ENCODE measurements at places on chromosomes 16 and 17.
A peak's percentile ranks its signal among the peaks of the same experiment; 100 is the strongest.

GRCh38 chr17:27588354-27588753 lies 42.6 kb upstream of the LGALS9 start:
- no peak for DNase-seq

DNA sequence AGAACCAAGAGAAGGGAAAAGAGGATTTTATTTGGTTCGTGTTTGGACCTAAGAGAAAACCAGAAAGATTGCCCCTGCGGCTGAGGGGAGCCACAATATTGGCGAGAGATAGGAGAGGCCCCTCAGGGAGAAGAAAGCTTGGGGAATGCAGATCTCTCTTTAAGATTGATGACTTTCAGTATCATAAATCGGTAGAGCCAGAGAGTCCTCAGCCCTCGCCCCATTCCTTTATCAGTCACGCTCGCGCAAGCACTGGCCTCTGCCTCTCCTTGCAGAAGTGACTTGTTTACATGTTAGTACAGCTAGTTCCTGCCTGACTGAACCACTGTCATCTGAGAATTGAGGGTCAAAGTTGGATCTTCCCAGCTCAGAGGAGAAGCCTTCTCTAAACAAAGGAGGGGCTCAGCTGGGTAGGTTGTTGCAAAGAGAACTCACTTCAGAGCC lies 21.5 kb upstream of the KRT19 start:
- DNase-seq: peak; percentile 39

DNA sequence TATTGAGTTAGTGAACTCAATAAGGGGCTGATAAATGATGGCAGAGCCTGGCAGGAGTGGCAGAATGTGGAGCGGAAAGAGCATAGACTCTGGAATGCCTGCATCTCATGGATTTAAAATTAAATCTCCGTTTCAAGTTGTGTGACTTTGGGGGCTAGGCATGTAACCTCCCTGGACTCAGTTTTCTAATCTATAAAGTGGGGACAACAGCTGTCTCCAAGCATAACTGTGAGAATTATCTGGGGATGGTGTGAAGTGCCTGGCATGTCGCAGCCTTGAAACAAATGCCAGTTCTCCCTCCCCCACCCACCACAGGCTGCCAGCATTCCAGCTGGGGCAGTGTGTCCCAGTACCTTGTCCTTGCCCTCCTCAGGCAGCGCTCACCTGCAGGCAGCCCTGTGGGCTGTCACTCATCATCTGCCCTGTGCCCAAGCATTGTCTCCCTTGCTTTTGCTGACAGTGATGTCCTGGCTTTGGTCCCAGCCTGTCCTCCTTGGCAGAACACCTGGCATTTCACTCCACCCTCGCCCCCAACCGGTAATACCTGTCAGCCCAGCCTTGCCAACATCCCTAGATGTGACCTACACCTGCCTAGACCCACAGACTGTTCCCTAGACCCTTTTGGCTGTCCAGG lies 129.6 kb downstream of the MRM1 start:
- no peak for DNase-seq

GRCh38 chr17:73492821-73493814 lies 151.1 kb downstream of the SDK2 start:
- peak; percentile 4 for DNase-seq

DNA sequence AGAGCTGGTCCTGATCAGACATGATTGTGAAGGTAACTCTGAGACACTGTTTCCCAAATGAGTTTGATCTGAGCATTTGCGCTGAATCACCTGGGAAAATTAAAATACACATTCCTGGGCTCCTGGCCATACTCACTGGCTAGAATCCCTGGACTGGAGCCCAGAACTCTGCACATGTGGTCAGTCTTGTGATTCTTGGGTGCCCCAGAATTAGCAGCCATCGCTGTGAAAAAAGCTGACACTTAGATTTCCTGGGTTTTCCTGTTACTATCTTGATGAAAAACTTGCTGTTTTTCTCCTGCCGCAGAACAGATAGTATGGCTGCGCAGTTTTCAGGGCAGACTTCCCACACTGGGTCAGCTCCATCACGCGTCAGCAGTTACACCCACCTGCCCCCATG lies 24.6 kb downstream of the NECAB2 start:
- DNase-seq: peak; percentile 84

DNA sequence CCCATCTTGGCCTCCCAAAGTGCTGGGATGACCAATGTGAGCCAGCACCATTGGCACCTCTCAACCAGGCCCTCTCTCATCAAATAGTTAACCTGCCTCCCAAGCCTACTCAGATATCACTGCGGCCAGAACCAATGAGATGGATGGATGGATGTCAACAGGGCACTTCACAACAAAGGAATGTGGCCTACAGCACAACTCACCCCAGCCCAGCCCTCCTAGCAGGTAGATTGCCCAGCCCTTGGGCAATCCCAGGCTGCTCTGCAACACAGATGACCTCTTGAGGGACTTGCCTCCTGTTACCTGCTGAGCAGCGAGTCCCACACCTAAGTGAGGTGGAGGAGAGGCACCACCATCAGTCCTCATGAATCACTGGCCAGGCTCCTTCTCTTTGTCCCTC lies 22.6 kb upstream of the KIFC3 start:
- peak; percentile 93 for DNase-seq

DNA sequence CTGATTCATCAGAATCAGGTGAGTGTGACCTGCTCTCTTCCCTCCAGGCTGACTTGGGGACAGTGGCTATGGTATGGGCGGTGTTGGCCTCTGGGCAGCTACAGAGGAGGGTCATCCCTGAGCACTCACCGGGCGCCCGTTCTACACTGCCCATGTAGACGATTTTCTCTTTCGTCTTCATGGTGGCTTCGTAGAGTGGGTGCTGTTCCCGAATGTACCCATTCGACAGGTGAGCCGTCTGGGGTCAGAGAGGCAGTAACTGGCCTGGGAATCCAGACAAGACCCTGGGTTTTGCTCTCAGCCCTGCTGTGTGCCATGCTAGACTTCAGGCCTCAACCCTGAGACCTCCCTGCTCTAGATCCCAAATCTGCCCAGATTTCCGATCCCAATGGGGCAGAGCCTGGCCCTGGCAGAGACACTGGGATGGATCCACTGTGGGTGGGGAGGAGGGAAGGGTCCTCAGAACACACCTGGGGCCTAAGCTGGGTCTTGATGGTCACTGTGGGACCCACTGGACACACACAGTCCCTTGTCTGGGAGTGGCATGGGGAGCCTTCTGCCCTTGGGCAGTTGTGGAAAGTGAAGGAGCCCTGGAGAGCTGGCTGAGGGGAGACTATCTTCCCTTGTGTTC lies 13.2 kb downstream of the USP6 start:
- no peak for DNase-seq

GRCh38 chr17:69082696-69083095 lies 22.0 kb upstream of the ABCA9 start:
- no peak for DNase-seq

GRCh38 chr17:73703192-73703591 lies 58.9 kb upstream of the SDK2 start:
- no peak for DNase-seq

- no peak for DNase-seq
These were observed 105.2 kb downstream of the RBFOX1 start for GRCh38 chr16:7437843-7438242.

GRCh38 chr16:80056324-80056723 lies 455.8 kb upstream of the MAF start:
- DNase-seq: no peak

GRCh38 chr17:48804936-48805411 lies 12.1 kb downstream of the TTLL6 start:
- peak; percentile 63 for DNase-seq

- DNase-seq: peak; percentile 95
These were observed 3.7 kb downstream of the SOCS3 start for GRCh38 chr17:78356101-78356713.

DNA sequence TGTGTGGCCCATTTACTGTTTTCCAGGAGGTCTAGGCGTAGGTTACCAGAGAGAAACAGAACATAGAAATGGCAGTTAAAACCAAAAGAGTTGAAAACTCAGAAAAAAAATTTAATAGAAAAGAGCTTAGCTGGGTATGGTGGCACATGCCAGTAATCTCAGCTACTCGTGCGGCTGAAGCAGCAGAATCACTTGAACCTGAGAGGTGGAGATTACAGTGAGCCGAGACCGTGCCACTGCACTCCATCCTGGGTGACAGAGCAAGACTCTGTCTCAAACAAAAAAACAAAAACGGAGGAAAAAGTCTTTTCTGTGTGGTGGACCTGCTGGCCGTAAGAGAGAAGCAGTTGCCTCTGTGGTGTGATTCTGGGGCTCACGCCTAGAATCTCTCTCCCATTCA lies 35.8 kb downstream of the MRTFB start:
- DNase-seq: no peak

DNA sequence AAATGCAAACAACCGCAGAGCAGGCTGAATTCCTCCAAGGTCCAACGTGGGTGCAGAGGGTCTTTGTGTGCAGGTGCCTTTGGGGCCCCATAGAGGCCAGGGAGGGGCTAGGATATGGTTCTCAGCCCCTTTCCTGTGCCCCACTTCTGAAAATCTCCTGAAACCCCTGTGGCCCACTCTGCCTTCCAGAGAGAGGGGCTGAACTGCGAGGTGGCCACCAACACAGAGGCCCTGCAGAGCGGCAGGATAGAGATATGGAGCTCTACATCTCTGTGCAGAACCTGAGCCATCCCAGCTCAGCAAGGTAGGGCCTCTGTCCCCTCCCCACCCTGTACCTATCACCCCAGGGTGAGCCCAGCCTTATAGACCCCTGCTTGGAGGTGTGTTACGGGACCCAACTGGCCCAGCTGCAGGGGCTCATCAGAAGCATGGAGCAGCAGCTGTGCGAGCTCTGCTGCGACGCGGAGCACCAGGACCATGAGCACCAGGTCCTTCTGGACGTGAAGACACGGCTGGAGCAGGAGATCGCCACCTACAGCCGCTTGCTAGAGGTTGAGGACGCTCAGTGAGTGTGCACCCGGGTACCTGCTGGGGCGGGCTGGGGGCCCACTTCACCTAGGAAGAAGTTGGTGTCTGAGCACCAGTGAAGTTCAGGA lies 5.5 kb downstream of the USP6 start:
- no peak for DNase-seq

DNA sequence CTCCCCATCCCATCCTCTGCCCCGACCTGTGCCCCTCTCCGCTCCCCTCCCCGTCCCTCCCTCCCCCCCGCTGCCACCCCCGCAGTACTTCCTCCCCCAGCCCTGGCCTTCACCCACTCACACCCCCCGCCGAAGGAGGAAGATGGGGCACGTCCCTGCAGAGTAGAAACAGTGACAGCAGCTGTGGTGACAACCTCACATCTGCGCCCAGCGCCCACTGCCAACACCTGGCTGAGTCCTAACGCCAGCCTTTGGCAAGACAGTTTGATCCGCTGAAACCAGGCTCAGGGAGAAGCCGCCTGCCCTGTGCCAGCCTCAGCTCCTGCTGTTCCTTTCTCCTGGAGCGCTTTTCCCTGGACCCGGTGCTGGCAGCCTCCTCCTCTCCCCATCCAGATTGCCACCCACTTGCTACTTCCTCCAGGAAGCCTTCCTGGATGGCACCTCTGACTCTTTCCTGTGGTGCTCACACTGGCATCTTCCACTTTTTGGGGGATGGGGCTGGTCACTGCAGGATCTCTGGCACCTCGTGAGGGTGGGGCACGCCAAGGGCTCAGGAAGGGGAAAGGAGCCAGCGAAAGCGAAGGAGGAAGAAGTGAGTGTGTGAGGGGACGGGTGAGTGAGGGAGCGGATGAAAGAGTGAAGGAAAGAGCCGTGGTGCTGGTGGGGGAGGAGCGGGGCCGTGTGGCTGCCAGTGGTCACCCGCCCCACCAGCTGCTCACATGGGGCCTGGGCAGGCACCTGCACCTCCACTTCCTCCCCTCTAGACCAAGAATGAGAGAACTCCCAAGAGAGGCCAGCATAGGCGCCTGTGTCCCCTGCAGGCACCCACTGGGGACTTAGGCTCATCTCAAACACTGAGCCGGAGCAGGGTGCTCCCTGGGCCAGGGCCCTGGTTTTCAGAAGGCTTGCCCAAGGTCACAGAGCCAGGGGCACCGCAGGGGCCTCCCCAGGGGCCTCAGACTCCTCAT lies 27.0 kb downstream of the ZFPM1 start:
- no peak for DNase-seq

DNA sequence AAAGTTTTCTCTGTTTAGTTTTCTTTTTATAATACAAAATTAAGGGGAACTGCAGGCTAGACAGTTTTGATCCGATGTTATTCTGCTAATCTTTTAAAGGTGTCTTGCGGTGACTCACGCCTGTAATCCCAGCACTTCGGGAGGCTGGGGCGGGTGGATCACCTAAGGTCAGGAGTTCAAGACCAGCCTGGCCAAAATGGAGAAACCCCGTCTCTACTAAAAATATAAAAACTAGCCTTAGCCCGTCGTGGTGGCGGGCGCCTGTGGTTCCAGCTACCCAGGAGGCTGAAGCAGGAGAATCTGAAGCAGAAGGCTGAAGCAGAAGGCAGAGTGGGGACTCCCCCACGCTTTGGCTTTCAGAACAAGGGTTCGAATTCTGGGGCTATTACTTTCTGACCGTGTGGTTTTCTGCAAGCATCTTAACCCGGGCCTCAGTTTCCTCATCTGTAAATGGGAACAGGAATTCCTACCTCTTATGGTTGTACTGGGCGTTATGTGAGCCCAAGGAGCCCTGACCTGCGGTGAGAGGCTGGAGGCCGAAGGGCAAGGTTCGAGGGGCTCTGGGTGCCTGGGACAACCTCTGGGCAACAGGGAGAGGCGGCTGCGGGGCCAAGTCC lies 1.2 kb upstream of the KATNB1 start:
- DNase-seq: no peak

DNA sequence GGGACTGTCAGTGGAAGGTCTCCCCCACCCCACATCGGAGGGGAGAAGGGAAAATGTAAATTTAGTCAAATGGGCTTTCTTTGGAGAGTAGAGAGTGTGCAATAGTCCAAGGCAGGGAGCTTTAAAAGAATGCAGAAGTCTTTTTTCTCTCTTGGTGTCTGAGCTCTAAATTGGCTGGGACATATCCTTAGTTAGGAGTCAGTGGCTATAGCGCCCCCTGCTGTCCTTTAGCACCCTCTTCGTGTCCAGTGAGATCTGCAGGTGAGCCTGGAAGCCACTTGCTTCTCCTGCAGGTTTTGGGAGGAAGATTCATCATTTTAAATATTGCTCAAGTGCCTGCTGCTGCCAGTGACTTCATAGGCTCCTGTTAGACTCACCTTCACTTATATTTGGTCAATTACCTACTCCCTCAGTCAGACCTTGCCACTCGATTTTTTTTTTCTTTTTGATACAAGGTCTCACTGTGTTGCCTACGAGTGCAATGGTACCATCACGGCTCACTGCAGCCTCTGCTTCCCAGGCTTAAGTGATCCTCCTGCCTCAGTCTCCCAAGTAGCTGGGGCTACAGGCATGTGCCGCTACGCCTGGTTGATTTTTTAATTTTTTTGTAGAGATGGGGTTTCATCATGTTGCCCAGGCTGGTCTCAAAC lies 174.8 kb downstream of the PRKCB start:
- DNase-seq: peak; percentile 71

- no peak for DNase-seq
These were observed 27.4 kb upstream of the SLC38A10 start for GRCh38 chr17:81322271-81323082.

DNA sequence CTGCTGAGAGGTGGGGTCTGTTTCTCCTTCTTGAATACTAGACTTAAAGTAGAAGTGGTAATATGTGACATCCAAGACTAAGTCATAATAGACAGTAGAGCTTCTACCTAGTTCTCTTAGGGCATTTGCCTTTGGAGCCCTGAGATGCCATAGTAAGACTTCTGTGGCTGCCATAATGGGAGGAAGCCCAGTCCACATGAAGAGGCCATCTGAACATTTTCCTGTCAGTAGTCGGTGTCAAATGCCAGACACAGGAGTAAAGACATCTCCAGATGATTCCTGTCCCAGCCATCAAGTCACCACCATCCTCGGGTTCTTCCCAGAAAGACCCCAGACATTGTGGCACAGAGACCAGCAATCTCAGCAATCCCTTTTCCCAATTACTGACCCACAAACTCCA lies 58.1 kb upstream of the IRX6 start:
- no peak for DNase-seq

GRCh38 chr16:64312980-64313379 lies 808.9 kb downstream of the CDH11 start:
- no peak for DNase-seq
